Stimulated activated CD4-positive, alpha-beta T cell treated with anti-CD3 and anti-CD28 coated beads, Interleukin-12 subunit alpha, Interleukin-12 subunit beta, amount 100 ng/mL, for 4 hours (primary cell): ENCODE measurements at places on chromosomes 4 and X.

DNA sequence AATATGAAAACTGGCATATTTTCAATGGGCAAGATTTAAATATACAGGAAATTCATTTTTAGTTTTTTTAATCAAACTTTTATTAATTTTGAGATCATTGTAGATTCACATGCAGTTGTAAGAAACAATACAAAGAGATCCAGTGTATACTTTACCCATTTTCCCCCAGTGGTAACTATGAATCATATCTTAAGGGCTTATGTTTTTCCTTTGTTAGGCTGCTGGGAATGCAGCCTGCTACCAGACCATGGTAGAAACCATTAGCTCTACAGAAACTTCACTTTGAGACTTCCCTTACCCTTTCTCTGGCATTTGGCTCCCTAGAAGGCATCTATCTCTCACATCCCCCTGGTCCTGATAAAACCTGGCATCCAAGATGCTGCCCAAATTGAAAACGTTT is 147.6 kb upstream of the EOLA2 start:
- DNase-seq, result no peak

DNA sequence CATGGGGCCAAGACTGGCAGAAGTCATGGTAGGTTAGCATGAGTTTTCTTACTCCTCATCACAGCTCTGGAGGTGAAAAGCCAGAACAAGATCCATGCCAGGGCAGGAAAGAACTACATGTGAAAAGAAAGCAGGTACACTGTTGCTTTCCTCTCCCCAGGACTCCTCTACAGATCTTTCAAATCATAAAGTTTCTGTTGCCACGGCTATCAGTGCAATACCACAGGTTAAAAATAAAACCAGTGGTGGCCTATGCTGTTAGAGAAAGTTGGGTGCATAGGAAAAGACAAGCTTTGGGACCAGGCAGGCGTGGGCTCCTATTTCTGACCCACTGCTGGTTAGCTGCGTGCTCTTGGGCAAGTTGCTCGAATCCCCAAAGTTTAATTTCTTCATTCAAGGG is 81.4 kb downstream of the SH3RF1 start:
- DNase-seq, result no peak

- DNase-seq, result no peak
Measured at GRCh38 chr4:160257318-160257717, 1154.4 kb downstream of the RAPGEF2 start.

DNA sequence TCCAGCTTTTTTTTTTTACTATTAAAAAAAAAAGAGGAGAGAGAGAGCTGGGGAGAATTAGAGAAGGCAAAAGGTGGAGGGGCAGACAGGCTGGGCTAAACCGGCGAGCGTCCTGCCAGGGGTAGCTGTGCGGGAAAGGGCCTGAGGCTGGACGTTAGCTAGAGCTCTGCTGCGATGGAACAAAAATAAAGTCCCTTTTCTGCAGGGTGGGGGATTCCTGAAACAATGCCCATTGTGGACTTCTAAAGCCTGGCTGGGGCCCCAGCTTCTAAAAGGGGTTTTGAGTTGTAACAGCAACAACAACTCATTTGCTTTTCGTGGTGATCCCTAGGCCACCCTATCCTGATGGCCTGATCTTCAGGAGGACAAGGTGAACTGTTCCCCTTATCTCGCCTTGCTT is 311.7 kb downstream of the FBXW7 start:
- no peak for DNase-seq

DNA sequence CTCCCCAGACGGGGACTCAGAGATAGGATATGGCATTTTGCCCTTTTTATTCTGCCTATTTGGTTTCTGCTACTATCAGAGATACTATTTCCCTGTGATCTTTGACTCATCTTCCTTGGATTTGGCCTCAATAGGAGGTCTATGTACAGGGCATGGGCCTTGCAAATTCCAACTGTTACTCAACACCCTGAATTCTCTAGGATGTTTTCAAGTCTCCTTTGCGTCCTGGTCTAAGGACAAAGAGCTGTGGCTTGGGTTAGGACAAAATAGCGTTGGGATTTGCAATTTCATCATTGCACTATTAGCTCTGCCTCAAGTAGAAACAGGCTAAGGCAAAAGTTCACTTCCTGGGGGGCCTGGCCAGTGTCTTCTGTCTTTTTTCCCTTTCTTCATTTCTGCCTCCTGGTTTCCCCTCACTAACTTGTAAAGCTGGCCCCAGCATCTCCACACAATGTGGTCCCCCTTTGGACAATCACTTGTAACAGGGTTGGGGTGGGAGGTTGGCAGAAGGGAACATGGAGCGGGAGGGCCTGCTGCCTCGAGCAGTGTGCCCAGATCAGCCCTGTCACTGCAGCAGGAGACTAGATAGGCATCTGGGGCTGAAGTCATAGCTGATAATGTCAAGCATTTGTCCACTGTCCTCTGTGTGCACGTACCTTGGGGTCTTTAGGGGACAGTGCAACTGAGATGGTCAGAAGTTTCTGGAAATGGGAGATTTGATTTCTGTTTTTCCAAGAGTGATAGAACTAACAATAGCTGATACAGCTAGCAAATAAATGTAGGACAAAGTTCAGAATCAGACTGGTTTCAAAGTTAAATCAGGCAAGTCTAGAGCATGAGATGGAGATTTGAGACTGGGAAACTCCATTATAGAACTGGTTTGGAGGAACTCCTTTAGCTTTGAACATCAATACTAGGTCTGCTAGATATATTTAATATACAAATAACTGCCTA is 25.8 kb upstream of the STBD1 start:
- DNase-seq, result no peak
